Thymus (tissue), 14 donors: ENCODE measurements at places on chromosomes 3 and 15.
A peak's percentile ranks its signal among the peaks of the same experiment; 100 is the strongest.

GRCh38 chr3:87336761-87337160 lies 60.4 kb upstream of the POU1F1 start:
- DNase-seq, result no peak

- no peak for DNase-seq
Observed at GRCh38 chr15:98794211-98794610, 145.9 kb downstream of the IGF1R start.

DNA sequence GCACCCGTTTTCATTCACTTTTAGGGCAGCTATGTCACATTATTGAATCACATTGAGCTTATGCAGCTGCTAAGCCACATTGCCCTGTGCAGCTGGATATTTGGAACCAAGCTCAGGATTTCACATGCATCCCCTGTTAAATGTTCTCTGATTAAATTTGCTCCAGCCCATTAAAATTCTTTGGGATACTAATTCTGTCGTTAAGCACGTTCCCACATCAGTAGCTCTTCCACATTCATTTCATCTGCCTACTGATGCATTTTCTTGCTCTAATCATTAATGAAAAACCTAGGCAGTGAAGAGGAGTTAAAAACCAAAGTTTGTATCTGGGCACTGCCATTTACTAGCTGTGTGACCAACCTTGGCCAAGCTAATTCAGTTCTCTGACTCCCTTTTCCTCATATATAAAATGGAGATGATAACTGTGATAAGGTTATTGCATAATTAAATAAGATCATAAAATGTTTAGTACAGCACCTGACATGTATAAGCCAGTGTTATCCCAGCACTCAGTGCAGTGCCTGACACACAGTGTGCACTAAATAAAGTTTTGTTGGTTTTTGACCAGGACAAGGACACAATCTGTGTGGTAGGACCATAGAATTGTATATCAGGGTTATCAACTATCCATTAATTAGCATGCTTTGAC lies 222.2 kb upstream of the ATP11B start:
- DNase-seq, result no peak

GRCh38 chr3:111979434-111980038 lies 710 bp downstream of the ABHD10 start:
- peak; percentile 38 for DNase-seq

- DNase-seq, result no peak
Observed at GRCh38 chr3:38029400-38030125, at the start of gene PLCD1. Gene PLCD1 (minus strand): TSS chr3:38029642. CDS start chr3:38029539, 103 bp downstream.

DNA sequence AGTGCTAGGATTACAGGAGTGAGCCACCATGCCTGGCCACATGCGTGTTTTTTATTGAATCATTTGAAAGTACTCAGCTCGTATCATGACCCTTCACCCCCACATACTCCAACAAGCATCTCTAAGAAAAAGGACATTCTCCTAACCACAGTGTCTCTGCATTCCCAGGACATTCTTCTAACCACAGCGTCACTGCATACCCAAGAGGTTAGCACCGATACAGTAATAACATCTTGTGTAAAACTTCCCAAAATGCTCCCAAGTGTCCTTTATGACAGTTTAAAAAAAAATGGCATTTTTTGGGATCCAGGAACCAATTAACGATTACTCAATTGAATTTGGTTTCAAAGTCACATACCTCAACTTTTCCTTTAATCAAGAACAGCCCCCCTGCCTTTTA lies 39.6 kb downstream of the FLNB start:
- DNase-seq, result no peak

DNA sequence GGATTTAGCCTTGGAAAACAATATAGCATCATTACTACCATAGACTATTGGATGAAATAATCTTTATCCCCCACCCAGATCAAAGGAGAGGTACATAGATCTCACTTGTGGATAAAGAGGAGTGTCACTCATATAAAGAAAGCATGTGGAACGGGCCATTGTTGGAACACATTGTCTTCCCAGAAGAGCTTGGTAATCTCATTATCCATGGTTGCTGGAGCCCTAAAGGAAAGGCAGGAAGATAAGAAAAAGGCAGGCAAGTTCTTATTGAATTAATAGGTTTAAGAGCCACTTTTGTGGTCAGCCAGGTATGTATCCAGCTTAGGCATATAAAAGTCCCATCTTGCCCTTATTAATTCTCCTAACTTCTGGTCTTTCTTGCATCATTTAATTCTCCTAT lies 659.1 kb downstream of the GRM7 start:
- no peak for DNase-seq

- no peak for DNase-seq
Observed at GRCh38 chr15:75666823-75667501, 19.2 kb downstream of the SNX33 start.

GRCh38 chr3:34683851-34684250 lies 885.4 kb downstream of the PDCD6IP start:
- peak; percentile 27 for DNase-seq

GRCh38 chr3:70984776-70985482 lies 598.6 kb downstream of the FOXP1 start:
- no peak for DNase-seq

GRCh38 chr3:121096953-121097352 lies 188.9 kb downstream of the STXBP5L start:
- DNase-seq, result no peak

- DNase-seq, result peak; percentile 31
Observed at GRCh38 chr15:51917493-51917892, 54.1 kb downstream of the LEO1 start.

- DNase-seq, result no peak
Observed at GRCh38 chr3:6452974-6453373, 407.9 kb upstream of the GRM7 start.

DNA sequence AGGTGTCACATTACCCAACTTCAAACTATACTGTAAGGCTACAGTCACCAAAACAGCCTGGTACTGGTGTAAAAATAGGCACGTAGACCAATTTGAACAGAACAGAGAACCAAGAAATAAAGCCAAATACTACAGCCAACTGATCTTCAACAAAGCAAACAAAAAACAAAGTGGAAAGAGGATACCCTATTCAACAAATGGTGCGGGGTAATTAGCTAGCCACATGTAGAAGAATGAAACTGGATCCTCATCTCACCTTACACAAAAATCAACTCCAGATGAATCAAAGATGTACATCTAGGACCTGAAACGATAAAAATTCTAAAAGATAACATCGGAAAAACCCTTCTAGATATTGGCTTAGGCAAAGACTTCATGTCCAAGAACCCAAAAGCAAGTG lies 13.1 kb downstream of the PEAK1 start:
- no peak for DNase-seq

DNA sequence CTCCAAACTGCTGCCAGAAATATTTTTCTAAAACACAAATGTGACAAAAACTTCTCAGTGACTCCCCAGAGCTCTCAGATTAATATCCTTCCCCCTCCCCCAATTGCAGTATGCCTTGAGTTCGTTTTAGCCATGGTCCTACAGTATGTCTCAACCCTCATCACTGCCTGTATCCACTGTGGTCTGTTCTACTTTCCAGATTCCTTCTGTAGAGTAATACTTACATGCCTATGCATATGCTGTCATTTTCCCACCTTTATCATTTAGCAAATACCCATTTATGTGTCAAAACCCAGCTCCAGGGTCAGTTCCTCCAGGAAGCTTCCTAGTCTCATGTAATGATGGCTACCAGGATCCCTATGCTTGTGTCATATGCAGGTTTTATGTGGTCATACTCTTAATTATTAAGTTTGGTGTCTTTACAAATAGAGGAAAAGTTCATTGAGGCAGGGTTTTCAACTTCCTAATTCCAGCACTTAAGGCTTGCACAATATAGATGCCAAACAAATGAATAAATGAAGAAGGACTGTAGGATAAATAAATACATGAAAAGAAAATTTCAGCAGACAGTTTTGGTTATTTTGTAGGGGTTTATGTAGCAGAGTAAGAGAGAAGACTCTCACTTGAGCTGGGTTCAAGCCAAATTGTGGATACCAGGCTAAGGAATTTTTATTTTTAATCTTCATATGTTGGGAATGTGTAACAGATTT lies 170.8 kb downstream of the ALCAM start:
- DNase-seq, result no peak

GRCh38 chr3:95810462-95810861 lies 1003.9 kb upstream of the EPHA6 start:
- DNase-seq, result no peak

DNA sequence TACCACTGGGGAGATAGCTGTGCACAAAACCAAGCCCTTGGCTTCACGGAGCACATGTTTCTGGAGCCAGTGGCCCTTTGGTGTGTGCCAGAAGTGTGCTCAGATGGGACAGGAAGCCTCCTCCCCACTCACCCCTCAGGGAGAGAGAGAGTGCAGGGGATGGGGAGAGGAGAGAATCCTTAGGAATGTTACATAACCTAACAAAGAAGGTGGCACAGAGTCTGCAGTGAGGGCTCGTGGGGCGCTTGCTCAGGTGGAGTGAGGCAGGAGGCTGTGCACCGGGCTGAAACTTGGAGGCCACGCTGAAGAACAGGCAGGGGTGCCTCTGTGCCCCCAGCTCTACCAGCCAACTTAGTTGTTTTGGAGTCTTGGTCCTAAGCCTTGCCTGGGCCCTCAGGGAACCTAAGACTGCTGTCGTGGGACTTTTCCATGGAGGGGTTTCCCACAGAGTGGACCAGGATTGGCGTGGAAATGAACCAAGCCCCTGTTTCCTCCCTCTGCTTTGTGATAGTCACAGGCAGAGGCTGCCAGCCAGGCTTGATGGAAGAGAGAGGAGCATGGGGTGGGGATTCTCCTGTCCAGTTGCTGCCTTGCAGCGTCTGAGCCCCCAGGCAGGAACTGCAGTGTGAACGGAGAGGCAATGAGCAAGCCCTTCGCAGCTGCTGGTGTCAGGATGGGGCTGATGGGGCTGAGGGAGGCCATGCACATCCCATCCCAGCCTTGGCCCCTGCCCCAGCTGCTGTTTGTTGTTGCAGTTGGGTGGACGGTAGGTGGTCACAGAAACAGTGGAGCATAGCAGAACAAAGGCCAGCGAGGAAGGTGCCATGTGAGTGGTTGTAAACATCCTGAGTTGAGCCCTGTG lies 32.7 kb downstream of the PDIA5 start:
- no peak for DNase-seq

- no peak for DNase-seq
Observed at GRCh38 chr3:45923755-45924154, 19.5 kb upstream of the CXCR6 start.

GRCh38 chr3:197784019-197784585 lies 7.0 kb upstream of the LRCH3 start:
- no peak for DNase-seq

DNA sequence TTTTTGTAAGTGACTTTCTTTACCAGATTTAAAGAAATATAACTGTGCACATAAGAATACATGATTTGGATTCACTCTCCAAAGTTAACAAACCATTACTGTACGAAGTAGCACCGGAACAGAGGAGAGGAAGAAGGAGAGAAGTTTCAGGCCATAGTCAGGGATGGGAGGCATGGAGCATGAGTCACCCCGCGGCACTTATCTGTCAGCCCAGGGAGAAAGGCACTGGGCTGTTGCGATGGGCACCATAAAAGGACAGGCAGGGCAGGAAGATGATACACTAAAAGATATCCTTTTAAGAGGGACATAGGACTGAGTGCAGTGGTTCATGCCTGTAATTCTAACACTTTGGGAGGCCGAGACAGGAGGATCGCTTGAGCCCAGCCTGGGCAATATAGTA lies 37.0 kb downstream of the TTC23 start:
- no peak for DNase-seq

DNA sequence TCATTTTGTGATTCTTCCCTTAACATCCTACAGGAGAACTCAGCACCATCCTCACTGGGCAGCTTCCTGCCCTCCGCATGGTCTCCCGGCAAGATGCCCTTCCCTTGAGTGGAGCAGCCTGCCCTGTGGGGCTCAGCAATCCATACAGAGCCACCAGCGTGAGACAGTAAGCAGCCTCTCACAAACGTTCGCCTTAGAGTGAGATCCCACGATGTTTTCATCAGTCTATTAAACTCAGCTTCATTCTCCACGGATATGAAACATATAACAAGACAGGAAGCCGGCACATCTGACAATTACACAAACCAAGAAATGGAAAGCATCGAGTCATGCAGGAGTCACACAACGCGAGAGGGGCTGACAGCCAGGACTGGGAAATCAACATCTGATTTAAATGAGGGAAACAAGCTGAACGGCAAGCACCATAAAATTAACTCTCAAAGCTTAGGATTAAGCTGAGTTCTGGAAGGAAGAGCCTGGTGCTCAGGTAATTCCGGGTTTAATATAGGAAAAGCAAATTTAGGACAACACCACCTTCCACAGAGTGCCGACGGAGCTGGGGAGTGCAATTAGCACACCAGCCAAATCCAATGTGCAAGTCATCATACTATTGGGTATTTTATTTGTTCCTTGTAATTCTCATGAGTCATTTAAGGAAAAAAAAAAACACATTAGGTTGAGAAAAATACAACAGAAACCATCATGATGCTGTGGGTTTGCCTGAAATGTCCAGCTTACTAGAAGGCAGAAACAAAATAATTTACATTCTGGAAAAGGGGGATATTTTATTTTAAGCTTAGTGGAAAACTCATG lies 272.0 kb downstream of the OCA2 start:
- DNase-seq, result no peak

- DNase-seq, result peak; percentile 32
Observed at GRCh38 chr3:186307594-186308221, 54.3 kb downstream of the DGKG start.

DNA sequence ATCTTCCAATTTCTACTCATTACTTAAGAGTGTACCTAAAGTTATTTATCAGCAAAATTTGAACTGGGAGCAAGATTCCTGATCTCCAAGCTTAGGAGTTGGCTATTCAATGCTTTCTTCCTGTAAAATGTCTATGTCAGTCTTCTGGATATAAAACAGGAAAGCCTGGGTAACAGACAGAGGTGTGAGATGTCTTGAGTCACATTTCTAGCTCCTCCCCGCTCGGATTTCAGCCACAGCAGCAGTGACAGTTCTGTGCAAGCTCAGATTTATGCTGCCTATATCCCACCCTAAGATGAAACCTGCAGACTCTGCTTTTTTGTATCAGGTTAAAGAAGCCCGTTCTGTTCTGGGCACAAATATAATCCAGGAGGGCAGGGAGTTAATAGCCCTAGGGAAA lies 2.1 kb upstream of the ARMC8 start:
- DNase-seq, result no peak

DNA sequence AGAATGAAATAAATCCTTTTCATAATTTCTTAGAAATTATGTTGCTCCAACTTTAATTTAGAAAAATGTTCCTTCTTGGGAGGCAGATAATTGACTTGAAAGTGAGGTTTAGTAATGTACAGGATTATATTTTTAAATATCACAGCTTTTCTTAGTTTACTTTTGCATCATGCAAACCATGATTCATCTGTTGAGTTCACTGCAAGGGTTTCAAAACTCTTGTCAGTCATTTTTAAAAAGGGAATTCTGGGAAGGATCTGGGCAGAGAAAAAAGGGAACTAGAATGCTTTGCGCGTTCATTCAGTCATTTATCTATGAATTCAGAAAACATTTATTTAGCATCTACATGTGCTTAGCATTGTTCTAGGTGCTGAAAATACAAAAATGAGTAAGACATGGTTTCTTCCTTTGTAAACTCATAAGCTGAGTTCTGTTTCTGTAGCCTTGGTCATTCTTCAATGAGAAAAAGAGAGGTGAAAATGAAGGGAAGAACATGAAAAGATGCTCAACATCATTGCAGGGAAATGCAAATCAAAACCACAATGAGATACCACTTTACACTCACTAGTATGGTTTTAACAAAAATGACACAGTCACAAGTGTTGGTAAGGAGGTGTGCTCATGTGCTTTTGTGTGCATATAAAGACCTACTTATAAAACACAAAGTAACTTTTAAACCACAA lies 209.1 kb downstream of the NR1D2 start:
- DNase-seq, result no peak

- DNase-seq, result no peak
Observed at GRCh38 chr15:89912145-89912673, 543 bp downstream of the ARPIN start.

- no peak for DNase-seq
Observed at GRCh38 chr15:84599906-84600305, 903 bp upstream of the ZSCAN2 start.

GRCh38 chr3:10411598-10412332 lies 90.9 kb upstream of the SEC13 start:
- no peak for DNase-seq
